ENCODE measurements at places on chromosomes 1 and 21.

DNA sequence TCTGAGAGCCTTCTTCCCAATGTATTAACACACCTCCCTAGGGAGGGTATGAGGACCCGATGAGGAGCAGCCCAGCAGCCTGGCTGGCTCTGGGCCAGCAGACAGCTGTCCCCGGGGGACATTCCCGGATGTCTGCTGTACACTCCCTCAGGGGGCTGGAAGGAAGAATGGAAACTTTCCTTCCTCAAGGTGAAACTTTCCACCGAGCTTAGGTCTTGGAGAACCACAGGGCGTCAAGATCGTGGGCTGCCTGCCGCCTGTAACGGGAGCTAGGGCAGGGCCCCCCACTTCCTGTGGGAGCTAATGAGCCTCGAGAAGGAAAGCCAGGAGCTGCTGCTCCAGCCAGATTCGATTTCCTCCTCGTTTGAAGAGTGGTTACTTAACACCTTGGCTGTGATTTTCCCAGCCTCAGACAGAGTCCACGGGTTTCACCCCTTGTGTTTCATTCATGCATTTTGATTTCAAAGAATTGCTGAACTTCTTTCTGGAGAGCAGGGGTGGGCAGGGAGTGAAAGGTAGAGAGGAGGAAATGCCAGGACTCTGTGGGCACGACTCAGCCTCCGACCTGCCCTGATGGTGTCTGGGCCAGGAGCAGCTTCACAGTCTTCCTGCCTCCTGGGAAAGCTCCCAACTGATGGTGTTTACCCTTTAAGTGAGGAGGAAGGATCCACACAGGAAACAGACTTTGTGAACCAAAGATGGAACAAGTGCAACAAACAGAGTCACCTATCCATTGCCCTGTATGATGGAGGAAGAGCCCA is 29.7 kb downstream of the UBE2T start:
- no peak for DNase-seq

- DNase-seq = no peak
These were observed 828 bp downstream of the PNRC2 start for GRCh38 chr1:23960291-23961020.

- DNase-seq = no peak
These were observed 310.9 kb downstream of the NTNG1 start for GRCh38 chr1:107451715-107452114.

GRCh38 chr1:226002667-226003501 is 3.7 kb upstream of the SDE2 start:
- peak; percentile 26 for DNase-seq

GRCh38 chr1:56199956-56200355 is 379.4 kb downstream of the PLPP3 start:
- no peak for DNase-seq

- no peak for DNase-seq
These were observed 43.4 kb downstream of the LRP8 start for GRCh38 chr1:53284224-53285020.

DNA sequence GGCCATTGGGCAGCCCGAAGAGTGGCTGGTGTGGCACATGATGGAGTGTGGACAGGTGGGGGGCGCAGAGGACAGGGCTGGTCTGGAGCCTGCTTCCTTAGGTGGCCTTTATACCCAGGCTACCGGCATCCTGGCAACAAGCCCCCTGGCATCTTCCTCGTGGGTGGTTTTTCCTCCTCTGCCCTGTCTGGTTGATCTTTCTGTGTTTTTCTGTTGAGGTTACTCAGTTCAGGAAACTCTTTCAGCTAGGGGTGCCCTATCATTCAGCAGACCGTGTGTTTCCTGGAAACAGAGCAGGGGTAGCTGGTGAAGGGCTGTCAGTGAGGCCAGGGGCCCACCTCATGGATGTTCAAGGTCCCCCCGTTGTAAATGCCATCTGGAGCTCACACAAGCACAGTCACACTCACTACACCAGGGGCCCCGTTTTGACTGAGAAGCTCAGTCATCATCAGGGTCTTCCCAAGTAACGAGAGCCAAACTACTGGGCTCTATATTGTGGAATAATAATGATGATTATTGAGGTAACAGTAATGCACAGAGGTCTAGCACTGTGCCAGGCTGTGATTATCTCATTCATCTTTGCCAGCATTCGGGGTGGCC is at the start of gene KRTAP12-4:
KRTAP12-4 (minus strand) TSS at position 84 of the 600 bp plus-strand sequence; CDS start at position 39, 45 bp downstream.
- DNase-seq = no peak

DNA sequence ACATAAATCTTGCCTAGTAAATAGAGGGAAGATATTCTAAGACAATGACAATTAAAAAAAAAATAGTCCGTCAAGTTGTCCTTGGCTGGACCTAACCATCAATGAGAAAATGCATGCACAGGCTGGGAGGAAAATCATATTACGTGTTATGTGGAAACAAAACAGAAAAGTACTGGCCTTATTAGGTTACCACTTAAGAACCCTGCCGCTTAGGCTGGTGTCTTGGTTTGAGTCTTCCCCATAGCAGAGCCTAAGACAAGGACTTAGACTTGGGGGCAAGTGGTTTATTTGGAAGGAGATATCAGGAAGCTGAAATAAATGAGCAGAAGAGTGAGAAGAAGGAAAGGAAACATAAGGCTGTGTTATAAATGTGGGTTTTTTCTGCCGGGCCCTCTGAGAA is 186.4 kb downstream of the MRPL39 start:
- DNase-seq = no peak

DNA sequence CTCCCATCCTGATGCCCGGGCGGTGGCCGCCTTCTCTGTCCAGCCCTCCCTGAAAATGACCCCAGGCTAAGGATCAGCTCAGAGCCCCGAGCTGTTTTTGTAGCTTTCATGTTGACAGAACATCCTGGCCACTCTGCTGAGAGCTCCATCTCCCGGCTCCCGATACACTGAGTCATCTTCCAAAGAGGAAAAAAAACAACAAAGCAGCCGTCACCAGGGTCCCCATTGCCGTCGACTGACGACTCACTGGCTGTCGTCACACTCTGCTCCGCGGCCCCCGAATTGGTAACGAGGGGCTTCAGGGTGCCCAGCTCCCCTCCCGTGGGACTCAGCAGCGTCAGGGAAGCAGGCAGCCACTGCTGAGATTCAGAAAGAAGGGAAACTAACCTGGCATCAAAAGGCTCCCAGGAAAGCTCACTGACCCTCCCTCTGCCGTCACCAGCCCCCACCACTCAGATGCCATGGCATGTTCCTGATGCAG is 67.2 kb downstream of the CD46 start:
- DNase-seq = no peak

- no peak for DNase-seq
These were observed 17.8 kb downstream of the TTC34 start for GRCh38 chr1:2783435-2784397.

GRCh38 chr1:10473145-10473765 is 926 bp upstream of the DFFA start:
- no peak for DNase-seq

DNA sequence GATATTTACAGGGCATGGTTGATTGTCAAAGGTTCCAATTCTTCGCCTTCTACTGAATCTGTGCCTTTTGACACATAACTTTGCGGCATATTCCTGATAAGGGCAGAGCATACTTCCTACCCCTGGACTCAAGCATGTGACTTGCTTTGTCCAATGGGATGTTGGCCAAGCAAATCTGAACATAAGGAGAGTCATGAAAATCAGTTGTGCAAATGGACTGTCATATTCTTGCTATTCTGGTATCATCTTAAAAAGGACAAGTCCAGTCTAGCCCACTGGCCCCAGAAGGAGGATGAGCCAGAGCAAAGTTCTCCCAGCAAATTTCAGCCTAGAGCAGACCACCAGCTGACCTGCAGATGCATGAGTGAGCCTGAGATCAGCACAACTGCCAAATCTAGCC is 41.0 kb upstream of the MUTYH start:
- no peak for DNase-seq

GRCh38 chr1:95407131-95407885 is 173.3 kb downstream of the RWDD3 start:
- DNase-seq = no peak

DNA sequence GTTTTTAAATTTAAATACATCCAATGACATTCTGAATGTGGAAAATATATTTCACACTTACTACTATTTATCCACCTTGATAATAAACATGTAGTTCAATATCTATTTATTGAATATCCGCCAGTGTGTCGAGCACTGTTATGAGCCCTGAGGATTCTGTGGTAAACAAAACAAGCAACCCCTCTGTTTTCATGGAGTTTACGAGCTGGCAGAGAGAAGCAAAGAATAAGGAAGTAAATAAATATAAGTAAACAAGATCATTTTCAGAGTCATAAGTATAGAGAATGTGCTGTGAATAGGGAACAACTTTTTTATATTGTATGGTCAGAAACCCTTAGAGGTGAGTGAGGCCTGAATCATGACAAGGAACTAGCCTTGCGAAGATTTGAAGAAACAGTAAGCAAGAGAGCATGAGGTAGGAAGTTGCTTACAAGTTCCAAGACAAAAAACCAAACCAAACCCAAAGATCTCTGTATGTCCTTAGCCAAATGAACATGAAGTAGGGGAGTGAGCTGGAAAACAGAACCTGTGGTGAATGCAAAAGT is 6.4 kb upstream of the SERBP1 start:
- DNase-seq = no peak

DNA sequence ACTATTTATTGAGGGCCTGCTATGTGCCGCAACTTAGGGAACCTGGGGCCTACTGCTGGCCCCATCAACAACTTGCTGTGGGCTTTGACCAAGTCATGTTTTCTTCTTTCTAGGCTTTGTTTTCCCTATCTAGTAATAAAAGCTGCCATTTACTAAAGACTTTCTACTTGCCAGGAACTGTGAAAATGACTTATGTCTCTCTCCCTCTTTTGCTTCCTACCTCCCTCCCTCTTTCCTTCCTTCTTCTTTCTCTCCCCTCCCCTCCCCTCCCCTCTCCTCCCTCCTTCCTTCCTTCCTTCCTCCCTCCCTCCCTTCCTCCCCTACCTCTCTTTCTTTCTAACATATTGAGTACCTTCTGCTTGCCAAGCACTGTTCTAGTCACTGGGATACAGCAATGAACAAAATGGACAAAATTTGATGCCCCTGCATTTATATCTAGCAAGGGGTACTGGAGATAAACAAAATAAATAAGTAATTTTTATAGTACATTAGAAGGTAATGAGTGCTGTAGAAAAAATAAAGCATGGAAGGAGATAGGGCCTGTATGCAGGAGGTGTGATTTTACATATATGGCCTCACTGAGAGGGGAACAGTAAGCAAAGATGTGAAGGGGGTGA is 170.3 kb upstream of the USP24 start:
- no peak for DNase-seq

GRCh38 chr1:207811920-207812720 is 60.3 kb downstream of the CD46 start:
- DNase-seq = no peak

- no peak for DNase-seq
These were observed 10.0 kb upstream of the AGPAT3 start for GRCh38 chr21:43854773-43855633.

GRCh38 chr1:245810181-245810769 is 655.5 kb downstream of the KIF26B start:
- DNase-seq = no peak

DNA sequence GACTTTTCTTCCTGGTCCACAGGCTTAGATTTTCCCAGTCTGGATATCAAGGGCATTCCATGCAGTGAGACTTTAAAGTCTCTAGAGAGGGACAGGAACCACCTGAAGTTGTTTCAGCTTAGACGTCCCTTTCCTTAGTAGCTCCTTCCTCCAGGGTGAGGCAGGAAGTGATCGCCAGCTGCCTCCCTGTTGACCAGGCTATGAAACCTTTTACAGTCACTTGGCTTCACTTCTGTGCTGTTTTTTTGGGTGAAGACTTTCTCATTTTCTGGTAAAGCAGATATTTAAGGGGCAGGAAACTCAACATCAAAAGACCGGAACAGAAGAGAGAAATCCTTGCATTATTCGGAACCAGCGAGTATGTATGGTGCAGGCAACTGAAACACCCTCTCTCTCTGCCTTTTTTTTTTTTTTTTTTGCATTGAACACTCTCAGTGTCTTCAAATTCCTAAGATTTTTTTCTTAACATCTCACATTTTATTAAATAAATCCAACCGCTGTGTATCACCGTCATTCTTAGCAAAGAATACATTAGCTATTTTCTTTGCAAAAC is 234.6 kb upstream of the IRF2BP2 start:
- DNase-seq = no peak

DNA sequence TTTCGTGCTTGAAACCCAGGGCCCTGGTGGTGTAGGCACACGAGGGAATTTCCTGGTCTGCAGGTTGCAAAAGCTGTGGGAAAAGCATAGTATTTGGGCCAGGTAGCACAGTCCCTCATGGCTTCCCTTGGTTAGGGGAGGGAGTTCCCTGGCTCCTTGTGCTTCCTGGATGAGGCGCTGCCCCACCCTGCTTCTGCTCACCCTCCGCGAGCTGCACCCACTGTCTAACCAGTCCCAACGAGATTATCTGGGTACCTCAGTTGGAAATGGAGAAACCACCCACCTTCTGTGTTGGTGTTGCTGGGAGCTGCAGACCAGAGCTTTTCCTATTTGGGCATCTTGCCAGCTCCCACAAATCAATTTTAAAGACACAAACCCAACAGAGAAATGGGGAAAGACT is 183.0 kb downstream of the PHTF1 start:
- no peak for DNase-seq

GRCh38 chr1:198199105-198199504 is 42.3 kb downstream of the NEK7 start:
- no peak for DNase-seq

- DNase-seq = no peak
These were observed 5.6 kb upstream of the LRRC3 start for GRCh38 chr21:44449473-44450363.

DNA sequence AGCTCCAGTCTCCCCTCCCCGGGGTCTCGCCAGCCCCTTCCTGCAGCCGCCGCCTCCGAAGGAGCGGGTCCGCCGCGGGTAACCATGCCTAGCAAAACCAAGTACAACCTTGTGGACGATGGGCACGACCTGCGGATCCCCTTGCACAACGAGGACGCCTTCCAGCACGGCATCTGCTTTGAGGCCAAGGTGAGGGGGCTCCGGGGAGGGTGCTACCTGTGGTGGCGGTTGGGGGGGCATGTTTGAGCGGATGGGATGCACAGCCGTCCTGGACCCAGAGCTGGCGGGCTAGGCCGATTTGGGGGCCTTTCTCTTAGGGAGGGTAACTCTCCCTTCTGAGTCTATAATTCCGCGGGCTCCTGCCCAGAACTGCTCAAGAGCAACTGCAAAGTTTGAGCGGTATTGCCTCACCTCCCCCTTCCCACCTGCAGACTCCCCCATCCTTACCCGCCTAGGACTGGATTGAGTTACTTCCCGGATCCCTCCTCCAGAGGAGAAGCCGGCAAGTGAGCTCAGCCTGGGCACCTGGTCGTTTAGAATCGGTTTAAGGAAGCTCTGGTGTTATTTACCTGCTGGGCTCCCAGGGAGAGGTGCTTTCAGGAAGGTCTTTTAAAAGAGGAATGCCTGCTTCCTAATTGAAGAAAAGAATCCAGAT is 730 bp downstream of the NOS1AP start:
- no peak for DNase-seq

- no peak for DNase-seq
These were observed 50.2 kb downstream of the DPYD start for GRCh38 chr1:97870589-97870988.

- no peak for DNase-seq
These were observed 29.9 kb upstream of the DISP1 start for GRCh38 chr1:222784916-222785315.
